ENCODE measurements at places on chromosomes 4 and X.

- no peak for DNase-seq
These were observed 143.8 kb upstream of the OTUD4 start for GRCh38 chr4:145324161-145324560.

GRCh38 chrX:71492231-71493065 lies 40.5 kb upstream of the OGT start:
- peak; percentile 12 for DNase-seq

- no peak for DNase-seq
These were observed 1138.1 kb upstream of the PRKX start for GRCh38 chrX:4851534-4851933.

DNA sequence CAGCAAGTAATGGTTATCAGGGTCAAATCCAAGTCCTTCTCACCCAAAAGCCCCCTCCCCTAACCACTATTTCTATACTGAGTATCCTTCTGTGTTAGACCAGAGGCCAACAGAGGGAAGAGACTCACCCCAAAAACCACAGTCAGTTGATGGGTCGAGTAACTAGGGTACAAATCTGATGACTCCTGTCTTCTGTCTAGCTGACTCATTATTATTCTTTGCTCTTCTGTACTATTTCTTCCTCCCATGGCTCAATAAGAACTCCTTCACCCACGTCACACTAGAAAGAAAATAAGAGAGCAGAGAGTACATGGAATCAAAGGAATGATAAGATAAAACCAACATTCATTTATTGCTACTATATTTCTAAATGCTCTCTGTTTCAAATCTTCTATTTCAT lies 2.0 kb downstream of the RAB40A start:
- DNase-seq: no peak

- no peak for DNase-seq
These were observed 543.5 kb downstream of the PDHA2 start for GRCh38 chr4:96383349-96383748.

GRCh38 chrX:144946666-144947065 lies 300.6 kb upstream of the SPANXN1 start:
- DNase-seq: no peak

- DNase-seq: peak; percentile 81
These were observed at the start of gene SLC6A8 for GRCh38 chrX:153687121-153688039. Gene SLC6A8, plus strand, starts transcription at chrX:153687926. Its CDS starts 649 bp downstream, at chrX:153688575.

GRCh38 chrX:103360092-103360491 lies 3.8 kb downstream of the TCEAL9 start:
- no peak for DNase-seq

DNA sequence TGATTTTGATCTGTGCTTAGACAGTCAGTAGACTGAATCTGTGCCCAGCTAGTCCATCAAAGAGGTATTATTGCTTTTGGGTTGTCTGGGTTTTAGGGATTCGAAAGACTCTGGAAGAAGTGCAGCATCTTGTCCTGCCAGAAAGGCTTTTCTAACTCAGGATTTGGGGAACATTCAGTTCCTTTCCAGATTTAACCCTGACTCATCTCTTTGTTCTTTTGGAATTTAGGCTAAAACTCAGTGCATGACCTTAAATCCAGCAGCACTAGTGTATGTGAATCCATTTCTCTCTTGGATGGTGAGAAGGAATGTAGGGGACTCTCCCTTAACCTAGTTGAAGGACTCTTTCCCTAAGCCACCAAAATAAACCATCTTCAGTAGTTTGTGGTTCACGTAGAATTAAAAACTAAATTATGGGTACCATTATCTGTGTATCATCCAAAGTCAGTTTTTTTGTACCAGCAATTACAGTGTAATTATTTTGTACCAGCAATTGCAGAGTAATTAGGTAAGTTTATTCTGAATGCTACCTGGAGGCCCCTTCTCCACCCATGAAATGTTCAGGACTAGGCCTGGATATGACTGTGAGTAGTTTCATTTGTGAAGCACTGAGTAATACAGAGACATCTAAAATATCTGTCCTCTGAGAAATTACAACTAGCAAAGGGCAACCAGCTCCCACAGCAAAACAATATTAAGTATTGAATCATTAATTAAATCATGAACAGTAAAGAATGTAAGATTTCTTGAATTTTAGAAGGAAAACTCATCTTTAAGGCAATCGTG lies 384.0 kb downstream of the TMA16 start:
- DNase-seq: no peak

GRCh38 chrX:153336121-153336894 lies 2.4 kb downstream of the ZNF275 start:
- DNase-seq: no peak

GRCh38 chr4:128775477-128775876 lies 34.0 kb upstream of the JADE1 start:
- no peak for DNase-seq

GRCh38 chrX:69024931-69025330 lies 140.3 kb downstream of the PJA1 start:
- no peak for DNase-seq

DNA sequence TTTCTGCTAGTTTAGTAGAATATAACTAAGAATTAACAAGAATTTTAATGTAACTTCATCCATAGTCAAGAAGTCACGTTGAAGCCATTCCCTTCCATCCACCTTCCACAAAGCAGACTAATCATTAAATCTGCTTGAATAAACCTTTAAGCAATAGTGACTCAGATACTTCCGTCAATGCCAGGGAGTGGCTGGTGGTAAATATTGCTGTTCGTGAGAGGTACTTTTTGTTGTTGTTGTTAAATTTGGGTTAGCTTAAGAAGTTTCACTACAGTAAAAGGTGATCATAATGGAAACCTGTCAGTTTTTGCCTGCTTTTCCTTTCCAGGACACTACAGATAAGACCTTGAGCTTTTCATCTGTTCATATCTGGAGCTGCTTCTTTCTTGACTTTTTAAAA lies 316.3 kb downstream of the TMA16 start:
- no peak for DNase-seq

DNA sequence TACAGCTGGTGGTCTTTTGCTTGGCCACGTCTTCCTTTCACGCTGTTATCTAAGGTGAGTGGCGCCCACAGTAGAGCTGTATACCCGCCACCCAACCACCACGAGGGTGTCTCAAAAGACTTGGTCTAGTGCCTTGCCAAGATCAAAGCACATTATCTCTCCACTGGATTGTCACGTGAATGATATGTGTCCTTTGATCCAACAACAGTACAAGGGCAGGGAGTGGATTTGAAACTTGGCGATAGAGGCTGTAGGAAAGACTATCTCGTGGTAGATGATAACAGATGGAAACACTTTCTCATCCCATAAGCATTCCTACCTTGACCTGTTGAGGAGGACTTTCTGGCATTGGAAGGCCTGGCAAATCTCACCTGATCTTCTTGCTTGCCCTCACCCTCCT lies 37.7 kb upstream of the BCLAF3 start:
- DNase-seq: no peak

- no peak for DNase-seq
These were observed 345.3 kb downstream of the MAPK10 start for GRCh38 chr4:86014599-86014998.

DNA sequence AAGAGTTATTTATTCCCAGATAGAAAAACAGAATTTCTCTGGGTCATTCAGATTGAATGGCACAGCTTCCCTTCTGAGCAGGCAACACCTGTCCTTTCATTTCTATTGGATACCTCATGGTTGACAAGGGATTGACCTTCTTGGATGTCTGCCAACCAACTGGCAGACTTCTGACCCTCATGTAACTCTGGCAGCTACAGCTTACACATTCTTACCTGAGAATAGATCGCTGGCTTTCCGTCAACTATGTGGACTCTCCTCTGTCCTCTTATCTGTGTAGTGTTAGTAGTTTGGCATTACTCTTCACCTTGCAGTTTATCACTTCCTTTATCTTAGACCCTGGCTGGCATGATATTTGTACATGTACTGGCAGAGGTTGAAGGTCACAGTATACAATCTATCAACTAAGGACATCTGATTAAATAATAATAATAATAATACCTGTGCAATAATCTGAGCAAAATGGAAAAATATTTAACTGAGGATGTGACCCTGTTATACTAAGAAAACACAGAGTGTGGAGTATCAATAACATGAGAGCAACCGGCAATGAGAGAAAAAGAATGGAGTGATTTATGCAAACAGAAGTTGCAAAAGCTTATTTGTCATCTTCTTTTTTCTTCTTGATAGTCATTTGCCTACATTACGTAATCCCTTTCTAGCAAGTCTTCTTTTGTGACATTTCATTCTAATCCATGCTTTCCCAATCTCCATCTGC lies 1118.2 kb downstream of the ARAP2 start:
- peak; percentile 86 for DNase-seq

DNA sequence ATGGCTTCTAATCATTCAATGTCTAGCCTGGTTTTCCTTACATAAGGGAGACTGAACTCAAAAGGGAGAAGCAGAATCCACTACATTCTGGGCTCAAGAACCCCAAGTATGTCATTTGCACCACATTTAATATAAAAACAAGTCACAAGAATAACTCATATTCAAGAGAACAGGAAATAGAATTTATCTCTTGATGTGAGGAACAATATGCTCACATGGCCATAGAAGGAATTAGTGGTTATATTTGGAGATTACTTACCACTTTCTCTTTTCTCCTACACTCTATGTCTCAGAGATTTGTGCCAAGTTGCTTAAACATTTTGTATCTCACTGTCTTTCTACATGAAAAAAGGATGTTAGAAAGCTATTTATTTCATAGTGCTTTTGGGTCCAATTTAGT lies 922.6 kb upstream of the PABPC4L start:
- no peak for DNase-seq

- DNase-seq: no peak
These were observed 40.1 kb downstream of the TET2 start for GRCh38 chr4:105186701-105187161.

- DNase-seq: no peak
These were observed 217.5 kb upstream of the ADAMTS3 start for GRCh38 chr4:72786401-72786990.

DNA sequence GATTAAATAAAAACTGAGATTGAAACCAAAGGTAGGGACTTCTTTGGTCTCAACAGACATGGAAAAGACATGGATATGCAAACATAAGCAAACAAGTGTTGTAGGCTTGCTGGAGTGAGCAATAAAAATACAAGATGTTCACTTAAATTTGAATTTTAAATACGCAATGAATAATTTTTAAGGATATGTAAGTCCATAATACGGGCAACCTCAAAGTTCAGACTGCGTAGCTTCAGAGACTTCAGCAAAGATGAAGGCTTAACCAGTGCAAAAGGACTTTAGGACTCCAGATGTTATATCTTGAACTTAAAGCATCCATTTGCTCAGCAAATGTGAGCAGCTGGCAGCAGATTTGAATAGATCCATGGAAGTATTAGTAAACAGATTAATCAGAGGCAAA lies 549.3 kb downstream of the ARAP2 start:
- DNase-seq: no peak

DNA sequence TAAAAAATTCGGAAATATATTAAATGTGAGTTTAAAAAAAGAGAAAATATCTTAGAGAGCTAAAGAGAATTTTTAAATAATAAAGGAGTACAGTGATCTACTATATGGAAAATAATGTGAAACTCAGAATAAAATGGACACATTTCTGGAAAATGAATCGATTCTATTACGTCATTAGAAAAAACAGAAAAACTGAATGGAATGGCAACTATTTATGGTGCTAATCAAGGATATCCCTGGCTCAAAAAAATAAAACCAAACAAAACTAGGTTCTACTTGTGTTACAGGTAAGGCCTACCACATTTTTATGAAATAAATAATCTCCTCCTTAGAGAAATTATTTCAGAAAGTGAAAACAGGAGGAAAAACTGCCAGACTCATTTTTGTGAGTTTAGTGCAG lies 5.5 kb upstream of the SLC7A11 start:
- no peak for DNase-seq

DNA sequence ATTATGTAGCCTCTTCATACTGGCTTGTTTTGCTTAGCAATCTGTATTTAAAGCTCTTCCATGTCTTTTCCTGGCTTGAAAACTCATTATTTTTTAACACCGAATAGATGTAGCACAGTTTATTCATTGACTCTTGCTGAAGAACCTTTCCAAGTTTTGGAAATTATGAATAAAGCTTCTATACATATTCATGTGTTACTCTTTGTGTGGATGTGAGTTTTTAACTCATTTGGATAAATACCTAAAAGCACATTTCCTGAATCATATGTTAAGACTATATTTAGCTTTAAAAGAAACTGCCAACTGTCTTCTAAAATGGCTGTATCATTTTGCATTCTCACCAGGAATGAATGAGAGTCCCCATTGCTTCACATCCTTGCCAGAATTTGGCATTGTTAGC lies 2061.7 kb upstream of the AGA start:
- no peak for DNase-seq

- no peak for DNase-seq
These were observed 36.1 kb downstream of the SPARCL1 start for GRCh38 chr4:87493115-87493514.

- no peak for DNase-seq
These were observed 224.5 kb downstream of the TEX13C start for GRCh38 chrX:125544031-125544660.

DNA sequence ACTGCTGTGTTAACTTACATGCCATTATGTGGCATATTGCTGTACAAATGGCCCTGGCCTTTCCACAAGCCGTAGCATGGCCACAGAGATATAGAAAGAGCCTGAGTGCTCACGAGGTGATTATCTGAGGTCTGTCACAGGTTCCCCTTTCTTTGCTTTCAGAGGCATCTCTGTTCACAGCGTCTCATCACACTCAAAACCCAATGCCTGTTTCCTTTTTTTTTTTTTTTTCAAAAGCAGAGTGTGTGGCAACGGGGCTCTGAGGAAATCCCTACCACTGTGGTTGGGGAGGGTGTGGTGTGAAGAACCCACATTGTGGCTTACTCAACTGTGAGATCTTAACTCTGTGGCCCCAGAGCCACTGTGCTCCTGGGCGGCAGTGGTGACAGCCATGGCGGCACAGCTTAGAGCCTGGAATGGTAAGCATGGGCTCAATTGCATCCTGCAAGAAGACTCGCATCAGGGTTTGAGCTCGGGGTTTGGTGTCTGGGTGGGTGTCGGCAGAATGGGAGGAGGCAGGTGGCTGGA lies 30.8 kb downstream of the RTL5 start:
- DNase-seq: no peak

- DNase-seq: no peak
These were observed 250.2 kb downstream of the TENM3 start for GRCh38 chr4:182493377-182493776.

GRCh38 chr4:70678383-70678999 lies 9.8 kb upstream of the UTP3 start:
- DNase-seq: no peak

- no peak for DNase-seq
These were observed 25.4 kb upstream of the RASL11B start for GRCh38 chr4:52836678-52837077.

DNA sequence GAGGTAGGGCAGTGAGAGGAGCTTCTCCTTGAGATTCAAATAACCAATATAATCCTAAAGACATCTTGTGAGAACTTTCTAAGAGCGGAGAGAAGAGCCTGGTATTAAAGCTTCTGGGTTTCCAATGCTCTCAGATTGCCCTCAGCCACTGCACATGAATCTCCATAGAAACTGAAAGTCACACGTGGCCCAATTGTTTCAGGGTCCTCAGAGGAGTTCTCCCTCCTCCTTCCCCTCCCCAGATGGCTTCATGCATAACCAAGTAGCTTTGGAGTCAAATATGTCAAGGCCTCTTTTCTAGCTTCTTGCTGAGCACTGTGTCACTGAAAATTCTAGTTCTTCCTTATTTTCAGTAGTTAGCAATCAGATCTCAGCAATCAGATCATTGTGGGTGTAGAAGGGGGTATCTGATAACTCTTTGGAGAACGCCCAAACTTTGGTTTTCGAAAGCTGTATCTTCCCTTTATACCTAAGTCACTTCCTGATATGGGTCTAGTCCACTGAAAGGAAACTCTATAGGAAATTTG lies 2.2 kb downstream of the BTK start:
- no peak for DNase-seq

GRCh38 chr4:168832763-168833575 lies 177.1 kb downstream of the CBR4 start:
- DNase-seq: no peak

Data from NCI-H1092 treated with DMSO at 0.1 percent for 48 hours (cell line).